Gastrocnemius medialis (tissue), 4 donors: ENCODE measurements at places on chromosomes 4 and X. TPM values are rescaled to one million over a fixed set of nuclear protein-coding genes. Genes with fewer than 3 reads are reported as not detected.
A peak's percentile ranks its signal among the peaks of the same experiment; 100 is the strongest.

The XKRX gene
- total RNA-seq, result 0.13 TPM

GRCh38 chrX:148298737-148299136 is 201.7 kb upstream of the AFF2 start:
- H3K27ac ChIP-seq, result no peak overlapping the region
- no peak for DNase-seq
- no peaks in the 10 kb centered on the region for H3K27me3 ChIP-seq
- no peak overlapping the region for H3K4me3 ChIP-seq

GRCh38 chr4:55613621-55614020 is 21.6 kb upstream of the PDCL2 start:
- no peaks in the 10 kb centered on the region for H3K4me1 ChIP-seq
- H3K27me3 ChIP-seq, result no peaks in the 10 kb centered on the region

GRCh38 chr4:155441475-155441874 is 64.7 kb upstream of the MAP9 start:
- no peak overlapping the region for H3K4me3 ChIP-seq
- DNase-seq, result no peak
- no peaks in the 10 kb centered on the region for H3K36me3 ChIP-seq
- H3K27ac ChIP-seq, result no peak overlapping the region
- no peaks in the 10 kb centered on the region for H3K27me3 ChIP-seq

The LEF1 gene
- total RNA-seq, result not detected

DNA sequence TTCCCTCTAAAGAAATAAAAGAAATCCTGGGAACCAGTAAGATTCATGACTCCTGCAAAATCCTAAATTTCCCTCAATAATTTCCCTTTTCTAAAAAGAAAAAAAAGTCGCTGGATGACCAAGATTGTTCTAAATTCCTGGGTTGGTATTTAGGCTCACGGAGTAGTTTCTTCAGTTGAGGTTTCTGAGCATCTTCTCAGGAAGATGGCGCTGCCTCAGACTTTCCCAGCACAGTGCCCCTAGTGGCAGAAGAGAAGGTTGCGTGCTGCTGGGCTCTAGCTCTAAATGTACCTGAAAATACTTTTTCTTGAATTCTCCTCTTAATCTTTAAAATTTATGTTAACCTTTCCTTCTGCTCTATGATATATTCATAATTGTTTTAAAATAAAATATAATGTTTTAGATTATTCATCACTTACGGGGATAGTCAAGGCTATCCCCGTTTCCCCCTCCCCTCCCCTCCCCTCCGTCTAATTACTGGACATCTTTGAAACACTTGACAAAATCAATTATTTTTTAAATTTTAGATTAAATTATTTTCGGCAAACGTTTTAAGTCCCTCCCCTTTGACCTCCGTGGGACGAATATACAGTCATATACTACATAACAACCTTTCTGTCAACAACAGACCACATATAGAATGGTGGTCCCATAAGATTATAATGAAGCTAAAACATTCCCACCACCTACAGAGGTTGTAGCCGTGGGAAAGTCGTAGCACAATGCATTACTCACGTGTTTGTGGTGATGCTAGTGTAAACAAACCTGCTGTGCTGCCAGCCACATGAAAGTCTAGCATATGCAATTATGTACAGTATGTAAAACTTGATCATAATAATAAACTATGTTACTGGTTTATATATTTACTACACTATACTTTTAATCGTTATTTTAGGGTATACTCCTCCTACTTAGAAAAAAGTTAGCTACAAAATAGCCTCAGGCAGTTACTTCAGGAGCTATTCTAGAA is 41.0 kb upstream of the GATB start:
- H3K4me3 ChIP-seq, result no peak overlapping the region
- DNase-seq, result no peak
- peaks cover 1% of the 10 kb centered on the region for H3K4me1 ChIP-seq

GRCh38 chr4:6294705-6295421 is 25.2 kb downstream of the WFS1 start:
- H3K27ac ChIP-seq, result no peak overlapping the region
- no peak for DNase-seq

The STX18 gene
- 19.2 TPM for total RNA-seq

- H3K27ac ChIP-seq, result no peak overlapping the region
- H3K36me3 ChIP-seq, result no peaks in the 10 kb centered on the region
- H3K27me3 ChIP-seq, result no peaks in the 10 kb centered on the region
- no peak overlapping the region for H3K4me3 ChIP-seq
- no peak for DNase-seq
Observed at GRCh38 chr4:69591364-69591763, 48.1 kb downstream of the UGT2A2 start.

The SLC34A2 gene
- total RNA-seq, result not detected

DNA sequence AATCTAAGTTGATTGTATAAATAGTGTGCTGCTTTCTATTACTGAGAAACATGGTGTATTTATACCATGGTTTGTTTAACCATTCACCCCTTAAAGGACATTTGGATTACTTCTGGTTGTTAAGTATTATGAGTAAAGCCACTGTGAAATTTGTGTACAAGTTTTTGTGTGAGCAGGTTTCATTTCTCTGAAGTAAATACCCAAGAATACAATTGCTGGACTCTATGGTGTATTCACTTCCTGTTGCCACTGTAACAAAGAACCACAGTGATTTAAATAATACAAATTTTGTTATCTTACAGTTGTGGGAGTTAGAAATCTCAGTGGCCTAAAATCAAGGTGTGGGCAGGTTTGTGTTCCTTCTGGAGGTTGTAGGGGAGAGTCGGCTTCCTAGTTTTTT is 869.6 kb downstream of the CCSER1 start:
- no peak for DNase-seq
- H3K4me3 ChIP-seq, result no peak overlapping the region
- no peaks in the 10 kb centered on the region for H3K36me3 ChIP-seq

GRCh38 chrX:65589304-65589703 is 54.7 kb upstream of the LAS1L start:
- no peak for DNase-seq
- no peaks in the 10 kb centered on the region for H3K4me1 ChIP-seq
- no peak overlapping the region for H3K27ac ChIP-seq
- no peak overlapping the region for H3K4me3 ChIP-seq

DNA sequence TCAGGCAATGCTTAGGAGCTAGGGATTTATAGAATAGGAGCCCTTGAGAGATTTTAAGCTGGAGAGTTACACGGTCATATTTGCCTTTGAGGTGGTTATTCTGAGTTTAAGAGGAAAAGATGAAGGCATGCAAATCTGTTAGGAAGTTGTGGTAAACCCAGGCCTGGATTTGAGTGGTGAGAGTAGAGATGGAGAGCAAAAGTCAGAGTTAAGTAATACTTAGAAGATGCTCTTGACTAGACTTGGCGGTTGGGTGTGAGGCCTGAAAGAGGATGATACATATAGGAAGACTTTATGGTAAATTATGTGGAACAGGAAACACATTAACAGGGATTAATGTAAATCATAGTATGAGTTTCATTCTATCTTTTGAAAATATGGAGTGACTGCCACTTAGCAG is 136.0 kb upstream of the ARX start:
- no peaks in the 10 kb centered on the region for H3K27me3 ChIP-seq
- H3K4me1 ChIP-seq, result no peaks in the 10 kb centered on the region
- no peaks in the 10 kb centered on the region for H3K36me3 ChIP-seq

The PDHA2 gene
- total RNA-seq, result not detected

DNA sequence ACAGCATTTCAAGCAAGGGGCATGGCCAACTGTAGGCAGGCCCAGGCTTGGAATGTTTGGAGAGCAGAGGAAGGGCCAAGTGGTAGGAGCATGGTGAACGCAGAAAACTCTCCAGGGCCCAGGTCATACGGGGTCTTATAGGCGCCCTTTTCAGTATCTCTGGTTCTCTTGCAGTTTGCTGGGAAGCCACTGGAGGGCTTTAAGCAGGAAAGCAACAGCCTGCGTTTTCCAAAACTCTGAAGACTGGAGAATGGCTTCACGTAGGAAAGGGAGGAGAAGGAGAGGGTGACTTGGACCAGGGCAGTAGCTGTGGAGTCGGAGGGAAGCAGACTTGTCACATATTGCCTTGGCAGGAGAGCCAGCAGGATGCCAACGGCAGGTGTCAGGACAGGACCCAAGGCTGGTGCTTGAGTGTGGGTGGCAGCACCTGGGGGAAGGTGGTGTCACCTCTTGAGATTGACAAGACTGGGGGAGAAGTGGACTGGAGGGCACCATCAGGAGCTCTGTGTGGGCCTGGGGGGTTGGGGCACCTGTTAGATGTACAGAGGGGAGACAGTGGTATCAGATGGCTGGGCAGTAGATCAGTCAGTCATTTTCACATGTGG is 21.9 kb downstream of the TKTL1 start:
- no peak for DNase-seq
- H3K27me3 ChIP-seq, result no peaks in the 10 kb centered on the region
- no peaks in the 10 kb centered on the region for H3K36me3 ChIP-seq
- no peak overlapping the region for H3K27ac ChIP-seq
- no peaks in the 10 kb centered on the region for H3K4me1 ChIP-seq
- H3K4me3 ChIP-seq, result no peak overlapping the region

DNA sequence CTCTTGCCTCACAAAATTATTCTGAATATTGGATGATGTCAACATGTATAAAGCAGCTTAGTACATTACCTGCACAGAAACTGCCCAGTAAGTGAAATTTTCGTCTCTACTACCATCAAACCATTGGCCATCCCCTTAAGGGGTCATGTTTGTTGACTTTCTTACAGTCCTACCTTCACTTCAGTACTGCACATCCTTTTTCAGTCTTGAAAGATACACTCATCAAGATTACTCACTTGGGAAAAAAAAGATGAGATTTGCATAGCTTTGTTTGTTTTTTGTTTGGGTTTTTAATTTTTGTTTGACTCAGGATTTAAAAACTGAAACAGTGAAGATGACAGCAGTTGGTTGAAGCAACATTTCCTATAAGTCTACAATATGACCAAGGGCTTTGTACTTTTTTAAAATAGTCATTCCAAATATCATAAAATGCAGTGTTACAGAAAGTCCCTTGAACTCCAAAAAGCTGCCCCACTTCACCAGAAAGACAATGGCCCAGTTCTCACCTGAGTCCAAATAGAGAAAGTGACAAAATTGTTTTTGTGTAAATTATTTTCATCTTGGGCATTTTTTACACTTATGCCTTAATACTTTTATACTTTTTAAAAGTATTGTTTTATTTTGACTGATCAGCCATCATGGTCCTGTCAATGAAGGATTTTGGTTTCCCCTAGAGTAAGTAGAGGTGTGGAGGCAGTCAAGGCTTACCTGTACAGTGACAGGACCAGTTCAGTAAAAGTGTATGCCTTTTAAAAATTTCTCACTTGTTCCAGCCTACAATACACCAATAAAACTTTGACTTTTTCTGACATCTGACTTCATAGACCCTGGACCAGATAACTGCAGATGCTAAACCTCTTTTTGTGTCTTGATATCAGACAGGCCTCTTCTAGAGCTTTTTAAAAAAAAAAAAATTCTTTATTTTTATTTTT is 59.7 kb upstream of the EDA2R start:
- no peaks in the 10 kb centered on the region for H3K36me3 ChIP-seq
- H3K4me1 ChIP-seq, result no peaks in the 10 kb centered on the region

- DNase-seq, result no peak
- no peaks in the 10 kb centered on the region for H3K36me3 ChIP-seq
- no peak overlapping the region for H3K27ac ChIP-seq
- H3K4me3 ChIP-seq, result no peak overlapping the region
- H3K4me1 ChIP-seq, result peaks cover 5% of the 10 kb centered on the region
- H3K27me3 ChIP-seq, result no peaks in the 10 kb centered on the region
Observed at GRCh38 chr4:169925678-169926077, 100.5 kb downstream of the MFAP3L start.

DNA sequence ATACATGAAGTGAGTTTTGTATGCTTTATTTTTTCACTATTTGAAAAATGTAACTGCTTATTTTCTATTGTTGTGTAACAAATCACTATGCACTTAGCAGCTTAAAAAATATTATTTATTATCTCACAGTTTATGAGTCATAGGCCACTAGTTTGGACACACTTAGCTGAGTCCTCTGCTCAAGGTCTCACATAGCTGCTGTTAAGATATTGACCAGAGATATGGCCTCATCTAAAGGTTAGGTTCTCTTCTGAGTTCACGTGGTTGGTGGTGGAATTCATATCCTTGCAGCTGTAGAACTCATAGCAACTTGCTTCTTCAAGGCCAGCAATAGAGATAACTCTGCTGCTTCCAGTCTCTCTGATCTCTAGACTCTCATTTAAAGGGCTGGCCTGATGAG is 534.4 kb downstream of the SPRY1 start:
- H3K27me3 ChIP-seq, result no peaks in the 10 kb centered on the region
- no peaks in the 10 kb centered on the region for H3K4me1 ChIP-seq
- no peak for DNase-seq
- no peaks in the 10 kb centered on the region for H3K36me3 ChIP-seq

- no peaks in the 10 kb centered on the region for H3K36me3 ChIP-seq
- no peak overlapping the region for H3K27ac ChIP-seq
- no peaks in the 10 kb centered on the region for H3K27me3 ChIP-seq
- no peak overlapping the region for H3K4me3 ChIP-seq
Observed at GRCh38 chr4:37612811-37613210, 73.4 kb downstream of the RELL1 start.

DNA sequence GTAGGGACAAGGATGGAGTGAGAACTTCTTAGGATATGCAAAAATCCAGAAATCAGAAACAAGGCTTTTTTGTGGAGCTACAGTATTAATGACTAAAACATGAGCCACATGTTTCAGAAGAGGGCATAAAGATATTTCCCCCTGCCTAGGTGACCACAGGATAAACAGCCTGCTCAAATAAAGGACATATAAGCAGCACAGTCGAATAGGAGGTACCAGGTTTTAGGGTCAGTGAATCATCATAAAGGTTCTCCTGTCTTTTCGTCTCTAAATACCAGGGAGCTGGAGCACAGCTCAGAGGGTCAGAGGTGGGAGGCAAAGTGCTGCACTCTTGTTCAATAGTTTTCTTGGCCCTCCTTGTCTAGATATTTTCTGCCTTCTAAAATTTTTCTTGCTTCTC is 211.9 kb upstream of the HS3ST1 start:
- H3K4me3 ChIP-seq, result no peak overlapping the region
- DNase-seq, result no peak
- H3K27ac ChIP-seq, result no peak overlapping the region
- no peaks in the 10 kb centered on the region for H3K4me1 ChIP-seq
- H3K36me3 ChIP-seq, result no peaks in the 10 kb centered on the region
- H3K27me3 ChIP-seq, result no peaks in the 10 kb centered on the region

The DCAF12L2 gene
- not detected for total RNA-seq

DNA sequence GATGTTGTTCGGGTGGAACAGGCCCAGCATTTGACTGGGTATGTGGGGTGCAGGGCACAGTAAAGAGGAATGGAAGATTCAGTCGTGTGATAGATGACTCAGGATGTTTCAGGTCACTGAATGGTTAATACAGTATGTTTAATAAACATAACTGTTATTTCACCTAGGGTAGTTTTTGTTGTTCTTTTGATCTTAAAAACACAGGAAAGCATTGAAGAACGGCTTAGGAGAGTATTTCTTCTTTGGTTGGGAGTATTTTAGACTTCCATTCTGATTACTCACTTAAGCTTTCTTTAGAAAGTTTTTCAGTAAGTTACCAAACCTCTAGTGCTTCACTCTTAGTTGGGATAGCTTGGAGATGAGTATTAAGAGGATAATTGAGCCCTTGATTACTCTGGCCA is 62.3 kb downstream of the STAG2 start:
- no peaks in the 10 kb centered on the region for H3K27me3 ChIP-seq
- peak overlapping the region; percentile 7 for H3K27ac ChIP-seq
- no peak for DNase-seq
- H3K4me3 ChIP-seq, result no peak overlapping the region

The CSN1S1 gene
- not detected for total RNA-seq
